ENCODE measurements at places on chromosomes 2 and 18.

DNA sequence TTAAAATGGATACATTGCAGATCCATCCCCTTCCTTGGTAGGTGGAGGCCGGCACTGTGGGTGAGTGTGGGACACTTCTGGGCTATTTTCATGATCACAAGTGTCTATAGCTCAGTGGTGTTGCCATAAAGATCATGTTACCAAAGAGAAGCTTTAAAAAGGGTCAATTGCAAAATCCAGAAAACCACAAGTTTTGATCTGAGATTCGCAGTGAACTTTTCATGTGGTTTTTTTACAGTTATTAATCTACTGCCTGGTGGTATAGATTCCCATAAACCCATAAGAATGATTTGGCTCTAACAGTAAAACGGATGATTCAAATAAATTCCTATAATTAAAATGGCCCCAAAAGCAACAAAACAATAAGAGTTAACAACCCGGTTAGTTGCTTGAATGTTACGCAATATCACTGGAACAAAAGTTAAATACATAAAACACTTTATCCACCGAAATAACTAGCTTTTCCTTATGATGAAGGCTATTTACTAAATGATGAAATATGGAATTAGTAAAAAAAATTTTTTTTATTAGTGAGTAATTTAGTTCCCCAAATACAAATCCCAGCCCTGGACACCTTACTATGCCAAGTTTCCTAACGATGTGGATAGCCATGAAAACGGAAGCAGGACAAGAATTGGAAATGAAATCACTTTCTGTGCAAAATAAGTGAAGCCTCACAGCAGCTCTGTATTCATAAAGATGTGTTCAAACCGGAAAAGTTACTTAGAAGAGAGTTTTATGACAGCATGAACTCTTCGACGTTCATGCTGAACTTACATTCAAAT, 95.6 kb upstream of the THOC1 start:
- peak; percentile 79 for DNase-seq

GRCh38 chr18:56267334-56267733, 371.1 kb downstream of the TXNL1 start:
- no peak for DNase-seq

GRCh38 chr2:5316001-5316490, 376.1 kb upstream of the SOX11 start:
- DNase-seq, result no peak

GRCh38 chr2:45804987-45805755, 153.7 kb downstream of the PRKCE start:
- DNase-seq, result no peak

DNA sequence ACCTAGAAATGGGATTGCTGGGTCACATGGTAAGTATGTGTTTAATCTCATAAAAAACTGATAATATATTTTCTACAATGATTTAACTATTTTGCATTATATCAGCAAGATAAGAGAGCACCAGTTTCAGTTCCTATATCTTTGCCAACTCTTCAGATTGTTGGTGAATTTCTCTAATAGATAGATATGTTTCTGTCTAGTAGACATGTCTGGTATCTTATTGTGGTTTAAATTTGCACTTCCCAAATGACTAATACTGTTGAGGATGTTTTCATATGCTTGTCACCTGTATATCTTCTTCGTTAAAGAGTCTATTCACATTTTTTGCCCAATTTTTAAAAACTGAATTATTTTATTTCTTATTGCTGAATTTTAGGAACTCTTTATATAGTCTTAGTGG, 113.8 kb upstream of the UXS1 start:
- DNase-seq, result no peak

DNA sequence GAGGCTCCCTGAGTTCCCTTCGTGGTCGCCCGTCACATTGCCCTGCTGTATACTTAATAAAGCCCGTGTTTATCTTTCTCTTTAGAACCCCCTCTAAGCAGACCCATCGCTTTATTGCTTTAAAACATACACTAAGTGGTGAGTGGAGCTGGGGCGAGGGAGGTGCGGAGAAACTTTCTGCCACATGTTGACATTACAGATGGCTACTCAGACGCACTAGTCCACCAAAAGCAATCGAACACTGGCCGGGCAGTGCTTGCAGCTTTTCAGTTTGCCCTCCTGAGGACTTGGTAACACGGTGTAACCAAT, 859 bp upstream of the COLEC12 start:
- no peak for DNase-seq

GRCh38 chr2:229486673-229487072, 215.6 kb upstream of the PID1 start:
- DNase-seq, result no peak

Data from fibroblast of skin of scalp (primary cell).